Mesothelial cell of epicardium (in vitro differentiated cells): ENCODE measurements at places on chromosomes 6 and 20.

- H3K36me3 ChIP-seq: peaks cover 4% of the 10 kb centered on the region
- H3K27ac ChIP-seq: no peak overlapping the region
- H3K27me3 ChIP-seq: no peaks in the 10 kb centered on the region
- DNase-seq: no peak
Measured at GRCh38 chr6:130889423-130889822, 62.2 kb downstream of the SMLR1 start.

DNA sequence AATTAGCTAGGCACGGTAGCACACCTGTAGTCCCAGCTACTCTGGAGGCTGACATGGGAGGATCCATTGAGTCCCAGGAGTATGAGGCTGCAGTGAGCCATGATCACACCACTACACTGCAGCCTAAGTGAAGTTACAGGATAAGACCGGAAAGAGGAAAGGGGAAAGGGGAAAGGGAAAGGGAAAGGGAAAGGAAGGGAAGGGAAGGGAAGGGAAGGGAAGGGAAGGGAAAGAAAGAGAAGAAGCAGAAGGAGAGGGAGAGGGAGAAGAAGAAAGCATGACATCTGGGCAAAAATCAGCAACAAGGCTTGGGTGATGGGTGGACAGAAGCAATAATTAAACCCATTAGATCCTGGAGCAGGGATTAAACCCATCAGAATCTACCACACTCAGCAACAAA is 101.7 kb upstream of the RAB32 start:
- no peak overlapping the region for H3K27ac ChIP-seq
- no peaks in the 10 kb centered on the region for H3K36me3 ChIP-seq
- no peak for DNase-seq
- no peak overlapping the region for H3K4me3 ChIP-seq
- no peaks in the 10 kb centered on the region for H3K4me1 ChIP-seq
- H3K27me3 ChIP-seq: peaks cover 33% of the 10 kb centered on the region

DNA sequence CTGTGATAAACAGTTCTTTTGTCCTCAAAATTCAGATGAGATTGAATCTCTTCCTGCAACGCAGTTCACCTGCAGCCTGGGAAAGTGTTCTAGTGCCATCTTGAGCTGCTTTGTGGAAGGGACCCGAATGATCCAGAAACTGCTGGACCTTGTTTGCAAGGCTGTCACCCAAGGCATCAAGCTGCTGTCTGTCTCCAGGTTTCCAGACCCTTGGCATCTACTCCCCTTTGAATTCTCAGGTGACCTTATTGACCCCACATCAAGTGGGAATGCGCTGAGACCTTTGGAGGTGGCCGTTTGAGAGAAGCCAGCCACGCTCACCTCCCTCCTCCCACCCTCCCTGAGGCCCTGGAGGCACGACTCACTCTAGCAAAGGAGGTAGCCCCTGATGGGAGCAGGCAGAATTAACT is 112.5 kb downstream of the EDN3 start:
- DNase-seq: no peak
- peaks cover 24% of the 10 kb centered on the region for H3K27me3 ChIP-seq
- no peak overlapping the region for H3K27ac ChIP-seq
- peaks cover 18% of the 10 kb centered on the region for H3K4me1 ChIP-seq
- H3K36me3 ChIP-seq: no peaks in the 10 kb centered on the region

DNA sequence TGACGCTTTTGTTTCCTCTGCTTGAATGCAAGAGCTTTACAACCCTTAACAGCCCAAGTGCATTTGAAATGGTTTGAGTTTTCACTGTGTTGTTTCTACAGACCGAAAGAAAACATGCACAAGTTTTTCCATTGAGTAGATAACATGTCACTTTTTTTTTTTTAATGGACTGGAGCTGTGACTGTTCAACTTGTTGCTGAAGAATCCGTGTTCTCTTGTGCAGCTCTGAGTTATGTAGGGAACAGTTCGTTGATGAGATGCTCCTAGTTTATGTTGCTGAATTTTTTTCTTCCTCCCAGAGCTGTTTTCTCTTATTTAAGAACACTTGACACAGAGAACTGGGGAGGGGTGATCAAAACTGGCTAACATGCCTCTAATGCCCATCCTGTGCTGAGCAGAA is 89.3 kb downstream of the DTD1 start:
- H3K4me1 ChIP-seq: peaks cover 8% of the 10 kb centered on the region
- H3K4me3 ChIP-seq: no peak overlapping the region
- DNase-seq: no peak
- no peaks in the 10 kb centered on the region for H3K27me3 ChIP-seq
- H3K36me3 ChIP-seq: no peaks in the 10 kb centered on the region

- H3K27ac ChIP-seq: peak overlapping the region; percentile 50
- no peaks in the 10 kb centered on the region for H3K27me3 ChIP-seq
- peaks cover 45% of the 10 kb centered on the region for H3K4me1 ChIP-seq
- H3K36me3 ChIP-seq: peaks cover 25% of the 10 kb centered on the region
- no peak for DNase-seq
Measured at GRCh38 chr6:21754891-21755290, 161.3 kb downstream of the SOX4 start.

GRCh38 chr20:32357869-32358631 is at the start of gene ASXL1:
Gene ASXL1 (plus strand): TSS chr20:32358331. CDS start chr20:32358776, 445 bp downstream.
- H3K4me1 ChIP-seq: peaks cover 39% of the 10 kb centered on the region
- H3K36me3 ChIP-seq: no peaks in the 10 kb centered on the region
- no peaks in the 10 kb centered on the region for H3K27me3 ChIP-seq
- peak within 1 kb of the TSS; percentile 95 for H3K4me3 ChIP-seq
- H3K27ac ChIP-seq: peak within 1 kb of the TSS; percentile 99
- peak; percentile 99 for DNase-seq

GRCh38 chr6:315921-316752 is 23.9 kb downstream of the DUSP22 start:
- no peak overlapping the region for H3K27ac ChIP-seq
- no peaks in the 10 kb centered on the region for H3K4me1 ChIP-seq
- H3K27me3 ChIP-seq: no peaks in the 10 kb centered on the region
- no peak for DNase-seq

GRCh38 chr20:49480236-49480635 is 2.2 kb downstream of the KCNB1 start:
- H3K4me3 ChIP-seq: no peak overlapping the region
- H3K4me1 ChIP-seq: peaks cover 6% of the 10 kb centered on the region
- no peak overlapping the region for H3K27ac ChIP-seq

GRCh38 chr20:23541330-23541729 is 27.0 kb downstream of the CST9L start:
- H3K4me3 ChIP-seq: no peak overlapping the region
- H3K27ac ChIP-seq: no peak overlapping the region
- H3K36me3 ChIP-seq: no peaks in the 10 kb centered on the region
- no peaks in the 10 kb centered on the region for H3K4me1 ChIP-seq
- DNase-seq: no peak

DNA sequence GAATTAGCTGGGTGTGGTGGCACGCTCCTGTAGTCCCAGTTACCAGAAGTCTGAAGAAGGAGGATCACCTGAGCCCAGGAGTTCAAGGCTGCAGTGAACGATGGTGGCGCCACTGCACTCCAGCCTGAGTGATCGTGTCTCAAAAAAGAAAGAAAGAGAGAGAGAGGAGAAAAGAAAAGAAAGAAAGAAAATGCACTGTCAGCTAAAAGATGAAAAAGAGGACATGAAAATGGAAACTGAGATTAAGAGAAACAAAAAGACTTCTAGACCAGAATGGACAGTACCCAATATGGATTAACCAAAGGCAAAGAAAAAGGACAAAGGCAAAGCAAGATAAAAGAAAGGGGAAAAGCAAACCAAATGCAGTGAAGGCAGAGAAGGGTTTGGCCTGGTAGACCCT is 9.0 kb upstream of the RALGAPA2 start:
- no peak overlapping the region for H3K4me3 ChIP-seq
- DNase-seq: no peak
- H3K27ac ChIP-seq: no peak overlapping the region
- no peaks in the 10 kb centered on the region for H3K4me1 ChIP-seq
- H3K36me3 ChIP-seq: no peaks in the 10 kb centered on the region

- peaks cover 87% of the 10 kb centered on the region for H3K27me3 ChIP-seq
- H3K27ac ChIP-seq: no peak overlapping the region
- H3K4me3 ChIP-seq: no peak overlapping the region
- DNase-seq: no peak
- no peaks in the 10 kb centered on the region for H3K36me3 ChIP-seq
- H3K4me1 ChIP-seq: no peaks in the 10 kb centered on the region
Measured at GRCh38 chr20:46108435-46108841, 9.7 kb upstream of the CD40 start.

GRCh38 chr20:60990643-60991042 is 261.4 kb upstream of the CDH4 start:
- DNase-seq: no peak
- no peak overlapping the region for H3K27ac ChIP-seq
- H3K27me3 ChIP-seq: peaks cover 18% of the 10 kb centered on the region
- H3K36me3 ChIP-seq: no peaks in the 10 kb centered on the region
- H3K4me1 ChIP-seq: no peaks in the 10 kb centered on the region

DNA sequence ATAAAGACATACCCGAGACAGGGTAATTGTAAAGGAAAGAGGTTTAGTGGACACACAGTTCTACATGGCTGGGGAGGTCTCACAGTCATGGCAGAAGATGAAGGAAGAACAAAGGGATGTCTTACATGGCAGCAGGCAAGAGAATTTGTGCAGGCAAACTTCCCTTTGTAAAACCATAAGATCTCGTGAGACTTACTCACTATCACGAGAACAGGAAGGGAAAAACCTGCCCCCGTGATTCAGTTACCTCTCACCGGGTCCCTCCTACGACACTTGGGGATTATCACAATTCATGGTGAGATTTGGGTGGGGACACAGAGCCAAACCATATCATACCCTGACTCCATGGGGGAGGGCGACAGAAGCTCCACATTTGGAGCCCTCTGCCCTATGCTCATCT is 7.4 kb upstream of the VAPB start:
- DNase-seq: no peak
- no peaks in the 10 kb centered on the region for H3K36me3 ChIP-seq
- no peaks in the 10 kb centered on the region for H3K4me1 ChIP-seq
- no peak overlapping the region for H3K27ac ChIP-seq

- H3K4me1 ChIP-seq: peaks cover 45% of the 10 kb centered on the region
- H3K4me3 ChIP-seq: no peak overlapping the region
- H3K27ac ChIP-seq: peak overlapping the region; percentile 70
- DNase-seq: no peak
Measured at GRCh38 chr20:6590891-6591637, 176.4 kb upstream of the BMP2 start.

DNA sequence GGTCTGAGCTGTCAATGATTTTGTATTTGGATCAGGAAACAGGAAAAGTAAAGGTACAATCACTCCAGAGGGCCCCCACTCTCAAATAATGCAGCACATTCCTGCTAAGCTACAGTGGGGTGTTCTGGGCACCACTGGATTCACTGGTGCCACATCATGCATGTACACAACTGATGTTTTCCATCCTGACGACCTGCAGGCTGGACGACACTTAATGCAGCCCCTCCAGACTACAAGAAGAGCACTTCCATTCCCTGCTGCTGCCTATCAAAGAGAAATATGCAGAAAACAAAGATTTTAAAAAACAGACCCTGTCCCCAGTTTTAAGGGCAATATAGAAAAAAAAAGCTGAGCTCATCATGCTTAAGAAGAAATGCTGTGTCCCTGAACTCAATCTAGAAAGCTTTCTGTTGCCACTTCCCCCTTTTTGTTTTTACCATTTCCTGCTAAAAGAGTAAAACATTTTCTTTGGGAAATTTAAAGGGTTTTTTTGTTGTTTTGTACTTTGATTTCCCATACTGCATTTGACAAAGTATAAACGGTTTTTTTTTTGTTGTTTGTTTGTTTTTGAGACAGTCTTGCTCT is 35.5 kb downstream of the ABHD12 start:
- no peak overlapping the region for H3K4me3 ChIP-seq
- no peak for DNase-seq
- H3K4me1 ChIP-seq: peaks cover 18% of the 10 kb centered on the region
- H3K27me3 ChIP-seq: no peaks in the 10 kb centered on the region
- H3K36me3 ChIP-seq: no peaks in the 10 kb centered on the region
- peak overlapping the region; percentile 33 for H3K27ac ChIP-seq

GRCh38 chr6:8182902-8183665 is 80.7 kb upstream of the EEF1E1 start:
- peak overlapping the region; percentile 92 for H3K27ac ChIP-seq
- DNase-seq: no peak
- H3K36me3 ChIP-seq: no peaks in the 10 kb centered on the region
- H3K4me1 ChIP-seq: peaks cover 52% of the 10 kb centered on the region
- H3K27me3 ChIP-seq: no peaks in the 10 kb centered on the region
- H3K4me3 ChIP-seq: no peak overlapping the region

DNA sequence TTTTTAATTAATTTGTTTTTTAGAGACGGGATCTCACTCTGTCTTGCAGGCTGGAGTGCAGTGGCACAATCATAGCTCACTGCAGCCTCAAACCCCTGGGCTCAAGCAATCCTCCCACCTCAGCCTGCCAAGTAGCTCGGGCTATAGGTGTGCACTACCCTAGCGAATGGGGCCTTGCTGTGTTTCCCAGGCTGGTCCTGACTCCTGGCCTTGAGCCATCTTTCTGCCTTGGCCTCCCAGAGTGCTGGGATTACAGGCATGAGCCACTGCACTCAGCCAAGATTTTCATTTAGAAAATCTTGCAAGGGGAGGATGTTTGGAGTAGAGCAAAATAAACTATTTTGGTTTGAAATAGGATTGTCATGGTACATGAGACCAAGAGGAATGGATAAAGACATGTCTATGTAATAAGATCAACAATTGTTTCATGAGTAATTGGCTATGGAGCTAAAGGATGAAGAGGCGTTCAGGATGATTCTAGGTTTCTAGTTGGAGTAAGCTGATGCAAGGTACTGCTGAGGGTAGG is 237.8 kb downstream of the UST start:
- no peaks in the 10 kb centered on the region for H3K27me3 ChIP-seq
- H3K4me1 ChIP-seq: peaks cover 26% of the 10 kb centered on the region
- no peak overlapping the region for H3K4me3 ChIP-seq

DNA sequence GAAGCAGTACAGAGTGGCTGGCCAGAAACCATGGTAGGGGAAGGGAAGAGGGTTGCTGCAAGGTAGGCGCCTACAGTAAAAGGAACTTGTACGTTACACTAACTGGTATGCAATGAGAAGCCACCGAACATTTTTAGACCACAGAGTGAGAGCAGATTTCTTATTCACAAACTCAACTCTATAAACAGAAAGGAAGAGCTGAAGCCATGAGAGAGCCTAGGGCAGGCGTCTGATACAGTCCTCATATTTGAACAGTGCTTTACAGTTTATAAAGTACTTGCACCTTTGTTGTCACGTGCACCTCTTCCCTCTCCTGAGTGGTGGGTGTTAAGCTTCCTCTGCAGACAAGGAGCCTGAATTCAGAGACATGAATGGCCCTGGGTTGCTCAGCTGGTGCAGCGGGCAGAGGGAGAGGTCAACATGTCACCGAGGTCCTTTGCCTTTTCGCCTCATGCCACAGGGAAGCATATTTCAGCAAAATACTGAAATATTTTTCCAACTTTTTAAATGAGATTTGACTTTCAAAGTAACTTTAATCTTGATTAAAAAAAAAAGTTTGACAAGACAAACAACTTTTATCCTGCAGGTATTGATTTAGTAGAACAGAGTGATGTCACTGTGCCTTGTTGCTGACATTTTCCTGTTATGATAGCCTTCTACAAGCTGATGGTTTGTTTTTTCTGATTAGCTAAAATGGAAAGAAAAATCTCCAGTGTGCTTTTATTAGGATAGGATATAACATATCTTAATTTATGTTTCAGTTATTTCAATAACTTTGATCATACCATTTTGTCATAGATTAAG is 23.8 kb downstream of the UST start:
- peaks cover 15% of the 10 kb centered on the region for H3K4me1 ChIP-seq
- no peak overlapping the region for H3K27ac ChIP-seq
- H3K4me3 ChIP-seq: no peak overlapping the region
- no peak for DNase-seq
